GM20000 (cell line): ENCODE measurements at places on chromosomes 5 and 9.

DNA sequence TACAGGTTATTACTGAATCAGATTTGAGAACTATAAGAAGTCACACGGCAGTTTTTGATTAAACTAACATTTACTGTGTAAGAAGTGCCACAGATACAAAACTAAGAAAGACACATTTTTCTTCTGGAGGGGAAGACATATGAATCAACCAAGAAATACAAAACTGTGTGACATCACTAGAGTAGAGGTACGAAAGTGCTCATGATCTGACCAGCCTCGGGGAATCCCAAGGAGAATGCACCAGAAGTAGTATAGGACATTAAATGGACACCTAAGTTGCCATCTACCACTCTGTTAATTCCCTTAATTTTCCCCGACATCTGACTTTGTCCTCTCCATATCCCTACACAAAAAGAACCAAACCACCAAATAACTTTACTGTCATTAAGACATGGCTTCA is 5.3 kb upstream of the IFNK start:
- DNase-seq, result no peak

DNA sequence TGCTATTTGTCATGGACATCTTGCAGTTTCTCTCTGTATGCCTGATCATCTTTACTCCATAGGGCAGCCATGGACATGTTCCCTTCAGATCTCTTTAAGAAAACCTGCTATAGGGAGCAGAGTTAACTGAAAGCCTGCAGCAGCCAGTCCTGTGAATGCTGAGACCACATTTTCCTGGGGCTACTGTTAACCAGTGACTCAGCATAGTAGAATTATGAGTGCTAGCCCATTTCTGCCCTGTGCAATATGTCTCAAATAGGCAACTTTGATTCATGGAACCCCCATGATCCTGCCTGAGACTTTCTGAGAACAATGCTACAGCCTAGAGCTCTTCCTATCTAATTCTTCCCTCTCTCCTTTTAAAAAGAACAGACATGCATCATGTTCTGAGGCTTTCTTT is 624.2 kb downstream of the CHSY3 start:
- DNase-seq, result no peak

DNA sequence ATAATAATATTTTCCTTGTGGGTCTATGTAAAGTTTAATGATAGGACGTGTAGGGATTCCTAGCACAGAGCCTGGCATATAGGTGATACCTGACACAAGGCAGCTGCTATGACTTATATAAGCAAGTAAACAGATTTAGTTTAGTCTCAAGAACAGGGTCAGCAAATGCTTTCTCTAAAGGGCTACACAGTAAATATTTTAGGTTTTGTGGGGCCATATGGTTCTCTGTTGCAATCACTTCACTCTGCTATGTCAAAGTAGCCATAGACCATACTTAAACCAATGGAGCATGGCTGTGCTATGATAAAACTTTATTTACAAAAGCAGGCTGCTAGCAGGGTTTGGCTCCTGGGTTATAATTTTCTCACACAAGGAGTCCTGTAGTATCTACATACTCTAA is 204.8 kb upstream of the KLF4 start:
- no peak for DNase-seq

DNA sequence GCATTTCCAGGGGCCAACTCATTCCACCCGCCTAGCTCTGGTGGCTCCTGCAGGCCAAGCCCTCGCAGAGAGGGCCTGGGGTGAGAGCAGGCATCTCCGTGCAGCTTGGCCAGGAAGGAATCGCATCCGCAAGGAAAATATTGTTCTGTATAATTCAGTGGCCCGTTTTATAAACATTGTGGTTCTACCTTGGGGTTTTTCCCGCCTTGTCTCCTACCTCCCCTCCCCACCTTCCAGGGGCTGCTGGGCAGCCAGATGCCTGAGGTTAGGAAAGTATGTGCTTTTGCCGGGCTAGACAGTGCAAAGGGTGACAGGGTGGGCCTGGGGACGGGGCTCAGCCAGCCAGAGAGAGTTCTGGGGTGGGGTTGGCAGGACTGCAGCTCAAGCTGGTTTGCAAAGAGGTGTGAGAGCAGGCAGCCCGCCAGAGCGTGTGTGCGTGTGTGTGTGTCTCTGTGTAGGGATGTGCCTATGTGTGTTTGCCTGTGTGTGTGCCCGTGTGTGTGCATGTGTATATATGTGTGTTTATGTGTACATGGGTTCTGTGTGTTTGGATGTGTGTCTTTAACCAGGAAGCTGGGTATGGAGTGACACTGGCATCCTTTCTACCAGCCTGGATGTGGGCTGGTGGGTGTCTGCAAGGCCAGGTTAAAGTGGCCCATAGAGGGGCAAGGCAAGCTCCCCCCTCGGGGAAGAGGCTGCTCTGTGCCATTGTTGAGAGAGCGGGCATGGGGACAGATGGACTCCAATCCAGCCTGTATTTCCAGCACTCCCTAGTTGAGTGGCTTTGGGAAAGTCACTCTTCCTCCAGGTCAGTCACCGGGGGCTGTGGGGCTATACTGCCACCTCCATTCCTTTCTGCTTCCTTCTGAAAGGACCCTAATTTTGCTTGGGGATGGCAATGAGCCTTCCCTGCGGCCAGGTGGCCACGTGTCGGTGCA is 10.6 kb upstream of the SLC2A6 start:
- no peak for DNase-seq

GRCh38 chr9:84955971-84956370 is 286.4 kb downstream of the NTRK2 start:
- no peak for DNase-seq

GRCh38 chr5:81825237-81825636 is 74.3 kb upstream of the SSBP2 start:
- no peak for DNase-seq

DNA sequence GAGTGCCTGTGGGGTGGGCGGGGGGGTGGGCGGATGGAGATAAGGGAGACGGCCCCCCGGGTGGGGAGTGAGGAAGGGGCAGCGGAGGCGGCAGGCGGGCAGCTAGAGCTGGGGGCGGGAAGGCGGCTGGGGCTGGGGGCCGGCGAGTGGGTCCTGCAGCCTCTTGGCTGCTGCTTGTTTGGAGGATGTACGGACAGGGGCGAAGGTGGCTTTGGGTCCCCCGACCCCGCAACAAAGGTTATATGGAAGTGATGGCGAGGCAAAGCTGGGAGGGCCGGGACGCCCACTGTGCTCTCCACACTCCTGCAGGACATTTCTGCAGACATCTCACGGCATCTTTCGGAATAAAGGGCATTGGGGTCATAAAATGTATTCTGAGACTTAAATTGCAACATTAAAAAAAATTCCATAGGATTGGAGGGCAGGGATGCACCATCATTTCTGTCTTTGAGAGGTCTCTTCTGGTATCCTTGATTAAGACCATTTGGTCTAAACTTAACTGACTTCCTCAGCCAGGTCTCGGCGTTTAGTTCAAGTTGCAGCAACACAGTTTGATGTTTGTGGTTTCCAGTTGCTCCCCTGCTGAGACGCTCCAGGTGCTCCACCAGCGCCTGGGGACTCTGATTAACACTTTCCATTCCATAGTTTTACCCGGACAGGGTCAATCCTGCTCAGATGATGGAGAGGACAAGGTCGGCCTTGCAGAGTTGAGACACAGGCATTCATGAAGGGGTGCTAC is 101.6 kb upstream of the SSBP2 start:
- DNase-seq, result peak; percentile 22

- DNase-seq, result no peak
Observed at GRCh38 chr5:179618923-179619554, 4.4 kb downstream of the HNRNPH1 start.

DNA sequence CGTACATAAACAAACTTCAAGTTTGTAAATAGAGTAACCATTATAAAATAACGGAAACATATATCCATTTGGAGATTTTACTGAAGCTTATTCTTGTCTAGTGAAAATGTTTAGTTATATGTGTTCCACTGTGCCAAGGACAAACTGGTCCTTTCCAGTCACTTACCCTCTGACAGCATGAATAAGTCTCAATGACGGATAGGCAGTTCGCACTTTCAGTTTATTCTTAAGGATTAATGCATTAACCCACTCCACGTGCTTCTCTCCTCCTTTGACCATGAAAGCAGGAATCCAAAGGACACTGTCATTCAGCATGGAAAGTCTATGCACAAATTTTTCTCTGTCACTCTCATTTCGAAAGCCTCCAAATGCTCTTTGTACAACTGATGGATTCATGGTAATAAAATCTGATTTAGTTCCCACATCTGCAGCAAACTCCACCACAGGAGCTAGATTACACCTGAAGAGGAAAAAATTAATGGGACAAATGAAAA is 47.1 kb downstream of the ST8SIA4 start:
- DNase-seq, result no peak

- peak; percentile 7 for DNase-seq
Observed at GRCh38 chr5:93078082-93079038, 502.7 kb downstream of the NR2F1-AS1 start.
